ENCODE measurements at places on chromosomes 3 and 15. TPM values are rescaled to one million over a fixed set of nuclear protein-coding genes. Genes with fewer than 3 reads are reported as not detected.

The TRAT1 gene
- total RNA-seq, result not detected

DNA sequence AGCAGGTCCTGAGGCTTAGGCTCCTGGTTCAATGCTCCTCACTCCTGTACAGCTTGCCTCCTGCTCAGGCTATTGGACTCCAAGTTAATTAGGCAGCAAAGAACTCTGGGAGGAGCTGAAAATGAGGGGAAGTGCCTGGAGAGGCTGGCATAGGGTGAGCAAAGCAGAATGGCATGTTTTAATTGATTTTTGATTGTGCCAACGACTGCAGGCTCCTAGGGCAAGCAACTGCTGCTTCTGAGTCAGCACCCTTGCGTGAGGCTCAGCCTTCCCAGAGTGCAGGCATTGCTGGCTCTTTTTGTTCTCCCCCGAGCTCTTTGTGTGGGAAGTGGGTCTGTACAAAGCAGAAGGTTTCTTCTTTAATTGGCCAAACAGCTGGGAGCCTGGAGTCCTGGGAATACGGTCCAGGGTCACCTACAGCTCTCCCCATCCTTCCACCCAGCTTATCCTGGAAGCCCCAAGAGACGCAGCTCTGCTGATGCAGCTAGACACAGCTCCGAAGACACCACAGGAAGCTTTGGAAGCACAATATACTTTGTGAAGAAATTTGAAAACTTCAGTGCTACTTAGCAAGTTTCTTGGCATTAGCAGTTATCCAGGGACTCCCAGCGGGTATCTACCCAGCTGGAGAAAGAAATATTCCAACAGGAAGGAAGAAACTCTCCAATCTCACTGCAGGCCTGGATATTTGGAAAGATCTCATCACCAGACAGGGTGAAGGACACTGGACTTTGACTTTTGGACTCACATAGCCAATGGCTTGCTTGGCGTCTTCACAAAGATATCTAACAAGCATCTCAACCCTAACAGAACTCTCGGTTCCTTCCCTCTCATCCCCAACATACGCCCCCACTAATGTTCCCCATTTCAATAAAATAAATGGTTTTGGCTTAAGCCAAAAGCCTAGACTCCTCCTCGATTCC, 76.8 kb downstream of the BDH1 start:
- DNase-seq, result peak; percentile 30

DNA sequence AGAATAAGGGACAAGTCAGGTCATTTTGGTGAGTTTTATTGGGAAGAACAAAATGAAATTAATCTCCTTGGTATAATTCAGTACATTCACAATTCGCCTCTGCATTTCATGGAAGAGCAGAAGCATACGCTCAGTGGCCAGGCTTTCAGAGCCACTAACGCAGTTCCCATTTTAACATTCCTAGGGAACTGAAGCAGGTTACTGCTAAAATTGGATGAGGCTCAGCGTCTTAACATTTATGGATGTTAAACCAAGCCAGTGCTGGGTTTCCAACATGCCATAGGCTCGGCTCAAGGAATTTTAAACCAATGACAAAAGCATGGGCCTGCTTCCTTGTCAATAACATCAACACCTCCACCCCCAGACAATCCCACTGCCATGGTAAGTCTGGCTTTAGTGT, 172.7 kb upstream of the PRICKLE2 start:
- no peak for DNase-seq

GRCh38 chr15:88529021-88529630, 17.4 kb downstream of the DET1 start:
- DNase-seq, result no peak

- no peak for DNase-seq
Measured at GRCh38 chr15:86661580-86661979, 581.9 kb downstream of the AGBL1 start.

DNA sequence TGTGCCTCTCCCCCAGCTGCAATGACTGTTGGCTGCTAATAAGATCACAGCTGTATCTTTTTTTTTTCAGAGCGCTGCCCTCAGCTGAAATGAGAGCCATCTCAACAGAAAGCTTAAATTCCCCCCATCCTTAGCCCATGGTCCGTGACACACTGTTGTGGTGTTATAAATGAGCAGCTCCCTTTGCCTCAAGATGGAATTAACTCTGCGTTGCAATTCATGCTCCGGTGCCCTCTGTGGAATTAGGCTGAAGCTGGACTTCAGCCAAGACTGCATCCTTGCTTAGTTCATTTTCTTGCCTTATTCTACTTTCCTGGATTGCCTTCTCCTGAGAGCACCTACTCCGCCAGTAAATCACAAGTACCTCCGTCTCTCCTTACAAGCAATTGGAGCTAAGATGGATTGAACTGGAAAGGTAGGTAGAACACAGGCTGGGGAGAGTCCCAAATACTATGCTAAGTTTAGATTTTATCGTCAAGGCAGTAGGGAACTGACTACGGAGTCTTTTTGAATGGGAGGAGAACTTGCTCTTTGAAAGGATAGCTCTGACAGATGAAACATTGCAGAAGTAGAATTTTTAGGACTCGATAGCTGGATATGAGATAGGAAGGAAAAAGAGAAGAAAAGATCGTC, 39.0 kb upstream of the THRB start:
- DNase-seq, result no peak

DNA sequence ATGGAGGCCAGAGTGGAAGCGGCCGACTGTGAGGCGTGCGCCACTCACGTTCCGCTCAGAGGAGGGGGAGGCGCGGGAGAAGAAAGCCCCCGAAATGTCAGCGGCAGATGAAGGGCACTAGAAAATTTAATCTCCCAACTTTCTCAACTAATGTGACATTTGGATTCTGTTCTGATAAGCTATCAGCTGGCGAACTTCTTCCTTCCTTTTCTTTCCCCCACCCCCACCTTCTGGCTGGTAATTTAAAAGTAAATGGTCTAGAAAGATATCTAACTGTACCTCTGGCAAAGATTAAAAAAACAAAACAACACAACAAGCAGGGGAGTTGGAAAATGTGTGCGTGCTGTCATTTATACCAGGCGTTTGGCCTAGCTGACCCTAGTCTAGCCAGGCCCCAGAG, 26.4 kb upstream of the TMEM115 start:
- DNase-seq, result no peak

Data from testis (tissue), 5 donors.